Fibroblast of mammary gland (primary cell): ENCODE measurements at places on chromosomes 1 and 21.

DNA sequence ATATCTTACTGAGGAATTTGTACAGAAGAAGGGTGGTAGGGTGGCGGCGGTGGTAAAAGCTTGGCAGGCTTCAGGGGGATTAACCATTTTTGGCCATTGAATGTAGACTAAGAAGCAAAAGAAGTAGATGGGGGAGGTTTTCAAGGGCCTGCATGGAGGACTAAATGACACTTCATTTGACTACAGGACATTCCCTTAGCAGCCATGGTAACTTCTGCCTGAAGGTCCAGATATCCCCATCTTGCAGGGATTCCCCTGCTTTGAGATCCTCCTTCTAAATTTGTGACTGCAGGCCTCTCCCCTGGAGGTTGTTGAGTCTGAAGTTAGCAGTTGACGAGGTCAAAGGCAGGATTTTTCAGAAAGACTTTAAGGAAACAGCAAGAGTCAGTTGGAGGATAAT lies 4.8 kb downstream of the VASH2 start:
- DNase-seq: no peak

- no peak for DNase-seq
These were observed 130.5 kb downstream of the RHOU start for GRCh38 chr1:228865627-228866330.

GRCh38 chr1:229086091-229086490 lies 184.8 kb upstream of the RAB4A start:
- DNase-seq: no peak

DNA sequence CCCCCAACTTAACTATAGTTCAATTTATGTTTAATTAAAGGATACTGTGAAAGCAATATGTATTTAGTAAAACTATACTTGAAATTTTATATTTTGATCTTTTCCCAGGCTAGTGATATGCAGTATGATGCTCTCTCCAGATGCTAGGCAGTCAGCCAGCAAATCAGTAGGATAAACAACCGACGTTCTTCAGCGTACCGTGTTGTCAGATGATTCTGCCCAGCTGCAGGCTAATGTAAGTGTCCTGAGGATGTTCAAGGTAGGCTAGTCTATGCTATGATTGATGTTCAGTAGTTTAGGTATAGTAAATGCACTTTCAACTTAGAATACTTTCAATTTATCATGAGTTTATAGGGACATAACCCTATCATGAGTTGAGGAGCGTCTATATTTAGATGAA lies 762.6 kb downstream of the MRPL39 start:
- no peak for DNase-seq

- DNase-seq: peak; percentile 73
These were observed 500.5 kb downstream of the SETD4 start for GRCh38 chr21:35559829-35560225.

- DNase-seq: peak; percentile 86
These were observed 16.6 kb upstream of the EYA3 start for GRCh38 chr1:28104866-28105467.

GRCh38 chr1:158978730-158979129 lies 31.0 kb upstream of the IFI16 start:
- DNase-seq: no peak

DNA sequence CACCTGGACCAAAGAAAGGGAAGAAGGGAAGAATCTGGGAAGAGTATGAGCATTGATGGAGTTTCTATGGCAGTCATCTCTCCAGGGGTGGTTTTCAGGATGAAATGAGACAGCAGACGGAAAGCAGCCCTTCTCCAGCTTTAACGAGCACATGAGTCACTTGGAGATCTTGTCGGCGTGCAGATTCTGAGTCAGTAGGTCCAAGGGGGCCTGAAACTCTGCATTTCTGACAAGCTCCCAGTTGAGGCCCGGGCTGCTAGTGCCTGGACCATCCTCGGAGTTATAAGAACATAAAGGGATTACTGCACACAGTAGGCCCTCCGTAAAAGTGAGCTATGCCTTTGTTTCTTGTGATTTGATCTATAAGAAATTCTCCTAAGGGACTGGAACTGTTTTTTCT lies 17.6 kb downstream of the HSPG2 start:
- DNase-seq: peak; percentile 81

- peak; percentile 30 for DNase-seq
These were observed 20.7 kb upstream of the ZC3H12A start for GRCh38 chr1:37453647-37454046.

GRCh38 chr1:165854101-165854845 lies 26.9 kb downstream of the UCK2 start:
- peak; percentile 97 for DNase-seq

- DNase-seq: peak; percentile 1
These were observed 19.4 kb upstream of the SLAMF6 start for GRCh38 chr1:160542303-160542945.

- no peak for DNase-seq
These were observed 16.0 kb upstream of the GBP1 start for GRCh38 chr1:89081005-89081404.

- peak; percentile 66 for DNase-seq
These were observed 18.4 kb upstream of the COL6A1 start for GRCh38 chr21:45963232-45963570.

- no peak for DNase-seq
These were observed 1.7 kb downstream of the TFF3 start for GRCh38 chr21:42313501-42313969.

DNA sequence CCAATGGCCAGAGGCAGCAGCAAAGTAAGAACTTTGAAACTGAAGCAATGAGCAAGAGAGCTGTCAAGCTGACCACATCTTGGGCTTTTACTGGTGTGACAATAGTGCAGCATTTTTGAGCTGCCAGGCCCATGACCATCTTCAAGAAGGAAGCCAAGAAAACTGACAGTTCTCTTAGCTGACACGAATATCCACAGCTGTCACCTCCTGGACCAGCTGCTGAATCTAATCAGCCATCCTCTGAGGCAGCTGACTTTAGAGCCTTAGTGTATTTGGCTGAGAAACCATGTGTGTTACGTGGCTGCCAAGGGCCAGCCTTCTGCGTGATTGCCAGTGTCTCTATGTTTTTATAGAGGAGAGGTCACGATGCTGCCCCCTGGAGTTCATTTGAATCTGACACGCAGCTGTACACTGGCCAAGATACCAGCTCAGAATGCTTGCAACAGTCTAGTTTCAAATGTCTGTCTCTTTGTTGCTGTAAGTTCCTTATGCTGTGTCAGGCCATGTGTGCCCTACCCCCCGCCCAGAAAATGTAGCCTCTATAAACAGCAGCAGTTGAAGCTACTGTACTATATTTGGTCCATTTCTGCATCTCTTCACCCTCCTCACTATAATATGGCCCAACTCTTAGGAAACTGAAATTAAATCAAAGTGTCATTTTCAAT lies 39.7 kb downstream of the PALMD start:
- DNase-seq: peak; percentile 88
